Naive thymus-derived CD4-positive, alpha-beta T cell (primary cell): ENCODE measurements at places on chromosomes 1 and 21. TPM values are rescaled to one million over a fixed set of nuclear protein-coding genes. Genes with fewer than 3 reads are reported as not detected.

GRCh38 chr1:242030071-242030470 lies 31.2 kb upstream of the MAP1LC3C start:
- H3K36me3 ChIP-seq, result no peaks in the 10 kb centered on the region
- H3K27me3 ChIP-seq, result no peaks in the 10 kb centered on the region
- no peaks in the 10 kb centered on the region for H3K4me1 ChIP-seq
- no peak overlapping the region for H3K4me3 ChIP-seq

MANEAL gene
- 1.6 TPM for polyA plus RNA-seq

TIE1 gene
- polyA plus RNA-seq, result not detected

DNA sequence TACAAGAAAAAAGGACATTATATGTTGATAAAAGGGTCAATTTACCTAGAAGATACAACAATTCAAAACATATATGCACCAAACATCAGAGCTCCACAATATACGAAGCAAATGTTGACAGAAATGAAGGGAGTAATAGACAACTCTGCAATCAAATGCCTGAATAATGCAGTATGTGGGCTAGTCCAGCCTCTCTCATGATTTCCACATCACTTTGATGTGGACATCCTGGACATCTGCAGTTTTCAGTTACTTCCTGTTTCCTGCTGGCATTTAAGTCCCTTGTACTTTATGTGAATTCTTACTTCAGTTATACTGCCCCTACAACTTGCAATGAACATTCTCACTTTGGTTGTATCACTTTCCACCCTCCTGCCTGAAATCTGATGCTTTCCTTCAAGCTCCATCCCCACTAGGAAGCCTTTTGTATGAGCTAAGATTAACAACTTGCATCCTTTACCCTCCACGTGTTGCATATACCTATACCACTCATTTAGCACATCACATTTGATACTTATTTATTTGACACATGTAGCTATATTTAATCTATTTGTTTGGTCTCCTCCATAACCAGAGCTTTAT lies 36.7 kb downstream of the DISC1 start:
- no peak overlapping the region for H3K27ac ChIP-seq
- H3K36me3 ChIP-seq, result no peaks in the 10 kb centered on the region
- DNase-seq, result no peak
- H3K4me3 ChIP-seq, result no peak overlapping the region
- no peaks in the 10 kb centered on the region for H3K4me1 ChIP-seq

PADI3 gene
- not detected for polyA plus RNA-seq

DNA sequence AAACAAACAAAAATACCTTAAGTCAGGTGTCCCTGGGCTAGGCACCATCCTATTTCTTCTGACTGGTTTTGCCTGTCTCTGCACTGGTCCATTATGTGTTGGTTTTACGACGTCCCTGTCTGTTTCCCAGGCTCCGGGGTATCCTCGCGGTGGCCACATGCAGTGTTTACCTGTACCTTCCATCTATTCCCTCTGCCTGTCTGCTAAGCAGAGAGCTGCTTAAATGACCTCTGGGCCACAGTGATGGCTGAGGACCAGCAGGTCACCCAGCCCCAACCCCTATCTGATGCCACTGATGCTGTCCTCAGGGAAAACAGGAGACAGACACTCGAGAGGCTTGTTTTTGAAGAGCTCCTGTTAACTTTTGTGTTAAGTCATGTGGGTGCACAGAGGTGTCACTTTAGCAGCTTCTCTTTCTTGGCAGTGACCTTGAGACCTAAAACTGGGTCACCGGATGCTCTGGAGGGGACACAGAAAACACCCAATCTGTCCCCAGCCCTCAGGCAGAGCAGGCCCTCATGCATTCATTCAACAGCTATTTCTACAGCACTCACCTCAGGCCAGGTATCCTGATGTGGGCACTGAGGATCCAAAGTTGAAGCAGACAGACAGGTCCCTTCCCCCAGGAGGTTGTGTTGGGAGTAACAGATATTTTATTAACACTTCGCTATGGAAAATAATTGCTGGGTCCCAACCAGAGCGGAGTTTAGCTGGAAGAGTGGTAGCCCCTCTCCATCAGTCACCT lies 4.4 kb upstream of the EFHD2 start:
- no peaks in the 10 kb centered on the region for H3K36me3 ChIP-seq
- no peak overlapping the region for H3K4me3 ChIP-seq
- no peaks in the 10 kb centered on the region for H3K27me3 ChIP-seq
- H3K27ac ChIP-seq, result no peak overlapping the region

GRCh38 chr1:211369640-211370039 lies 43.0 kb downstream of the TRAF5 start:
- no peak for DNase-seq
- no peaks in the 10 kb centered on the region for H3K4me1 ChIP-seq
- peaks cover 7% of the 10 kb centered on the region for H3K36me3 ChIP-seq
- no peak overlapping the region for H3K4me3 ChIP-seq

SERBP1 gene
- 155 TPM for polyA plus RNA-seq

LIN28A gene
- polyA plus RNA-seq, result not detected
